ENCODE measurements at places on chromosomes 2 and 18. TPM values are rescaled to one million over a fixed set of nuclear protein-coding genes. Genes with fewer than 3 reads are reported as not detected.

The NEU2 gene
- total RNA-seq: not detected

The UGT1A1 gene
- not detected for total RNA-seq

The IL36B gene
- total RNA-seq: not detected

The ELOA2 gene
- not detected for total RNA-seq

The DLGAP1 gene
- total RNA-seq: not detected

The DYNAP gene
- total RNA-seq: not detected

The TMX3 gene
- total RNA-seq: 128 TPM

The CACNB4 gene
- total RNA-seq: 1.2 TPM

The C2orf72 gene
- 1.1 TPM for total RNA-seq

The ABHD1 gene
- total RNA-seq: not detected

The GPR35 gene
- 0.30 TPM for total RNA-seq

The TUBA3E gene
- 0.09 TPM for total RNA-seq

The NIF3L1 gene
- total RNA-seq: 18.7 TPM

The EPG5 gene
- total RNA-seq: 49.0 TPM

The LINC00305 gene
- not detected for total RNA-seq

The RBM45 gene
- 19.9 TPM for total RNA-seq

The SLC9A2 gene
- not detected for total RNA-seq

The FOXI3 gene
- total RNA-seq: not detected

The KDM3A gene
- 46.1 TPM for total RNA-seq

The SCYGR7 gene
- total RNA-seq: not detected

The FTCDNL1 gene
- total RNA-seq: 1.5 TPM

The NYAP2 gene
- total RNA-seq: not detected

The TAF4B gene
- total RNA-seq: 1.5 TPM

The PLGLB2 gene
- total RNA-seq: 0.30 TPM

The CHRND gene
- not detected for total RNA-seq

The EPHA4 gene
- 34.4 TPM for total RNA-seq

The UNC80 gene
- not detected for total RNA-seq

The MAP2 gene
- total RNA-seq: 0.59 TPM

The IWS1 gene
- total RNA-seq: 53.1 TPM

The TRABD2A gene
- total RNA-seq: 6.0 TPM

The TMEM169 gene
- total RNA-seq: under 0.01 TPM

The LIPG gene
- 8.9 TPM for total RNA-seq

The TNFRSF11A gene
- total RNA-seq: under 0.01 TPM

The CCBE1 gene
- 0.59 TPM for total RNA-seq

The MRPS5 gene
- total RNA-seq: 54.8 TPM

The CYBRD1 gene
- total RNA-seq: 144 TPM

The SPHKAP gene
- not detected for total RNA-seq

The KIAA2012 gene
- total RNA-seq: 0.09 TPM

The PLGLB1 gene
- total RNA-seq: 0.83 TPM

The MTCL1 gene
- 28.5 TPM for total RNA-seq

The CCT4 gene
- total RNA-seq: 217 TPM

The MOGAT1 gene
- total RNA-seq: not detected

The SLC30A3 gene
- total RNA-seq: 0.09 TPM

The HOXD8 gene
- 7.7 TPM for total RNA-seq

Data from smooth muscle cell of the umbilical artery (primary cell).